ENCODE measurements at places on chromosomes 13 and 19. TPM values are rescaled to one million over a fixed set of nuclear protein-coding genes. Genes with fewer than 3 reads are reported as not detected.

DNA sequence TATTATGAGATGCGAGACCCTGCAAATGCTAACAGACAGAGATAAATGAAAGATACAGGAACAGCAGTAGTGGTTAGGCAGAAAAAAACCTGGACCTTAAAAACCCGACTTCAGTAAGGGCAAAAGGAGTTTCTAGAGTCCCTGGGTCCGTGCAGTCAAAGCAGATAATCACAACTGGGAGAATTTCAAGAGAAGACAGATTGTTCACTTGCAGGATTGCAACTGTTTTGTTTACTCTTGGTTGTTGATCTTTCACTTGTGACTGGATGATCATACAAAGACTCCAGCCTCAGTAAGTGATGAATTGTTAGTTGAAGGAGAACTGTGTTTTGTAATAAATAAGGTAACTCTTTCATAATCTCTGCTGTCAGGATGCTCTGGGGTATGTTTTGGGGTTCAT, 135.1 kb downstream of the GPC6 start:
- no peak overlapping the region for H3K4me3 ChIP-seq
- H3K27ac ChIP-seq = no peak overlapping the region
- no peak for DNase-seq
- no peaks in the 10 kb centered on the region for H3K36me3 ChIP-seq

DNA sequence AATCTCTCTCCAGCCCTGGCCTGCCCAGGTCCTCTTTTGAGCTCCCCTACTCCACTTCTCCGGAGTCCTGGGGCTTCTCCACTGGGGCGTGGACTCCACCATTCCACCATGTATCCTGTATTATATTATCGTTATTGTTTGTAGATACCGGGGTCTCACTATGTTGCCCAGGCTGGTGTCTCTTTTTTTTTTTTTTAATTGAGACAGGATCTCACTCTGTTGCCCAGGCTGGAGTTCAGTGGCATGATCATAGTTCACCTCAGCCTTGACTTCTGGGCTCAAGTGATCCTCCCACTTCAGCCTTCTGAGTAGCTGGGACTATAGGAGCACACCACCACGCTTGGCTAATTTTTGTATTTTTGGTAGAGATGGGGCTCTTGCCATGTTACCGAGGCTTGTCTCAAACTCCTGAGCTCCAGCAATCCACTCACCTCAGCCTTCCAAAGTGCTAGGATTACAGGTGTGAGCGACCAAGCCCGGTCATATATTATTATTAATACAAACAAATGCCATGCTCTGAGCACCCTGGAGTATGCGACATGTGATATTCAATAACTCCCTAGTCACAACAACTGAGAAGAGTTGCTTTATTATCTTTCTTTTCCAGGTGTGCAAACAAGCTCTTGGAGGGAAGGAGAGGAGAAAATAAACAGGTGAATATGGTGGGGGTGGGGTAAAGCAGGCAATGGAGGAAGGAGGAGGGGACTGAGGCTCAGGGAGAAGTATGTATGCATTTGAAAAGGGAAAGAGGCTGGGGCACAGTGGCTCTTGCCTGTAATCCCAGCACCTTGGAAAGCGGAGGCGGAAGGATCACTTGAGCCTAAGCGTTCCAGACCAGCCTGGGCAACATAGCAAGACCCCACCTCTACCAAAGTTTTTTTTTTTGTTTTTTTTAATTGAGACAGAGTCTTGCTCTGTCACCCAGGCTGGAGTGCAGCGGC, 2.8 kb upstream of the CERS4 start:
- no peak overlapping the region for H3K4me3 ChIP-seq
- no peak for DNase-seq
- peaks cover 3% of the 10 kb centered on the region for H3K4me1 ChIP-seq
- no peak overlapping the region for H3K27ac ChIP-seq

- no peaks in the 10 kb centered on the region for H3K4me1 ChIP-seq
- DNase-seq = no peak
- peaks cover 2% of the 10 kb centered on the region for H3K27me3 ChIP-seq
- H3K4me3 ChIP-seq = no peak overlapping the region
- H3K27ac ChIP-seq = no peak overlapping the region
- no peaks in the 10 kb centered on the region for H3K36me3 ChIP-seq
These were observed 4.8 kb upstream of the FBXO27 start for GRCh38 chr19:39037194-39037593.

ZNF578 gene
- total RNA-seq = 4.1 TPM

GRCh38 chr19:58500242-58500641, 11.6 kb downstream of the SLC27A5 start:
- peaks cover 16% of the 10 kb centered on the region for H3K27me3 ChIP-seq
- H3K4me1 ChIP-seq = peaks cover 6% of the 10 kb centered on the region
- peaks cover 7% of the 10 kb centered on the region for H3K36me3 ChIP-seq
- no peak for DNase-seq
- peak overlapping the region; percentile 96 for H3K4me3 ChIP-seq

GRCh38 chr19:48190288-48190884, 19.9 kb downstream of the ZSWIM9 start:
- DNase-seq = peak; percentile 41
- no peak overlapping the region for H3K27ac ChIP-seq
- H3K4me3 ChIP-seq = no peak overlapping the region
- peaks cover 3% of the 10 kb centered on the region for H3K27me3 ChIP-seq
- peaks cover 4% of the 10 kb centered on the region for H3K4me1 ChIP-seq

DNA sequence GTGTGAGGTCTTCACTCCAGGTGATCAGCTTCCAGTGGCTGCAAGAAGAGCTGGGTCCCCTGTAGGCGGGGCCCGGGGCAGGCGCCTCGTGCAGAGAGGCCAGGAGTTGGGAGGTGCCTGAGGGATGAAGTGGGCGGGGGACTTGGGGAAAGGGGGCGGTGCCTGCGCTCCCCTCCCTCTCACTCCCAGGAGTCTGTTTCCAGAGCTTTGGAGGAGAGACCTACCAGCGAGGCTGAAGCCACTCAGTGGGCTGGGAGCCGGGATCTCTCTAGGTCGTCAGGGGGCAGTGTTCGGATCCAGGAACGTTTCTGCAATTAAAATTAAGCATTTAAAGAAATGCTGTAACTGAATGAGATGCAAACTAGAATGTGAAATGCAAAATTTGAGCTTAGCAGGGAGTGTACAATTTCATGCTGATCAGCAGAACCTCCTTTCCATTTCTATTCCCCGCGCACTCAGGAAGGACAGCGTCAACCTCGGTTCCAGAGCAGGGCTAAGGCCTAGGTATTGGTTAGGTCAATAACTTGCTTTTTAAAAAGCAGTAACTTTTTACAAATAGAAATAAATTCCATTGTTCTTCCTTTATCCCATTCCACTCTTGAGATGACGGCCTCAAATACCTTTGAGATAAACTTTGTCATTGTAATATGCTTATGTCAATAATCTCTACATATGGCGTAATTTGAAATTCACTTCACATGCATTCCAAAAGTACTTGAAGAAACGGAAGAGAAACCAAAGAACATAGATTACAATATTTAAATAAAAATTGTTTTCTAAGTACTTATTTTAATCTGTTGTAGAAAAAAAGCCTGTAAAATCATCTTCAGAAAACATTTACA, 11.6 kb downstream of the ZNF160 start:
- DNase-seq = no peak
- H3K27ac ChIP-seq = peak overlapping the region; percentile 28
- H3K36me3 ChIP-seq = peaks cover 4% of the 10 kb centered on the region
- H3K4me1 ChIP-seq = peaks cover 21% of the 10 kb centered on the region

- no peak overlapping the region for H3K4me3 ChIP-seq
- H3K27me3 ChIP-seq = peaks cover 8% of the 10 kb centered on the region
- H3K36me3 ChIP-seq = no peaks in the 10 kb centered on the region
- H3K4me1 ChIP-seq = peaks cover 3% of the 10 kb centered on the region
These were observed 5.2 kb upstream of the CDC16 start for GRCh38 chr13:114229506-114229905.

GRCh38 chr13:112952759-112953551, 16.1 kb upstream of the MCF2L start:
- H3K27me3 ChIP-seq = peaks cover 2% of the 10 kb centered on the region
- H3K27ac ChIP-seq = no peak overlapping the region
- H3K36me3 ChIP-seq = no peaks in the 10 kb centered on the region

DNA sequence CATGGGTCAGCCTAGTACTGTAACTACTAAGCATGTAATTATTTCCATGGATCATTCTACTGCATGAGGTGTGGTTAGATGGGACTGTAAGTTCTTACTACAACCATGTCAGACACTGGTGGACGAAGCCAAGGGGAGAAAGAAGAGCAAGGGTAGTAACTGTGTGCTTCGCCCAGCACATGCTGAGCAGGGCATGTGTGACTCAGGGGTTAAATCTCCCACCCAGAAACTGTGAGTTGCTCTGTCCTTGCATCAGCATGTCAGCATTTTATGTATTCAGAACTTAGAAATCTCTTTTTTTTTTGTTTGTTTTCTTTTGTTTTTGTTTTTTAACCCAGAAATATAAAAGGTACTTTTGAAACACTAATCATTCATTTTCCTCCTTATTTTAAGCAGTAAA, 436.6 kb upstream of the KLF12 start:
- H3K27me3 ChIP-seq = no peaks in the 10 kb centered on the region
- H3K4me3 ChIP-seq = no peak overlapping the region
- DNase-seq = no peak
- no peak overlapping the region for H3K27ac ChIP-seq

GRCh38 chr19:13483215-13483614, 23.1 kb downstream of the CACNA1A start:
- DNase-seq = no peak
- H3K36me3 ChIP-seq = peaks cover 18% of the 10 kb centered on the region
- H3K4me1 ChIP-seq = peaks cover 1% of the 10 kb centered on the region
- no peak overlapping the region for H3K27ac ChIP-seq

DNA sequence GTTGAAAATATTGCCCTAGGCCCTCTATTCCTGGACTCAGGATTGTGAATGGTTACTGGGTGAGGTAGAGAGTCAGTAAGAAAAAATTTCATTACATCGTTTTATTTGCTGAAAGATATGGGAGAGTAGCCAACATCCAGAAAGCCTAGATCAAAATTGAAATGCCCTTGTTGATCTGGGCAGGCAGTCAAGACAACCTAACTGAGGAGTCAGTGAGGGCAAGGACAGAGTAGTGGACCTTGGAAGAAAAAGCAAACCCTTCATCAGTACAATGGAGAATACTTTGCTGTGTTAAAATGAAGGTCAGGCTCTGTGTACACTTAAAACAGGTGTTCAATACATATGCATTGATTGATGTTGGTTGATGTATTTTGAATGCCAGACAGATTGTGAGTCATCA, 576.7 kb downstream of the OLFM4 start:
- H3K27me3 ChIP-seq = peaks cover 4% of the 10 kb centered on the region
- DNase-seq = no peak
- H3K4me3 ChIP-seq = no peak overlapping the region
- H3K4me1 ChIP-seq = peaks cover 21% of the 10 kb centered on the region
- H3K27ac ChIP-seq = no peak overlapping the region

DNA sequence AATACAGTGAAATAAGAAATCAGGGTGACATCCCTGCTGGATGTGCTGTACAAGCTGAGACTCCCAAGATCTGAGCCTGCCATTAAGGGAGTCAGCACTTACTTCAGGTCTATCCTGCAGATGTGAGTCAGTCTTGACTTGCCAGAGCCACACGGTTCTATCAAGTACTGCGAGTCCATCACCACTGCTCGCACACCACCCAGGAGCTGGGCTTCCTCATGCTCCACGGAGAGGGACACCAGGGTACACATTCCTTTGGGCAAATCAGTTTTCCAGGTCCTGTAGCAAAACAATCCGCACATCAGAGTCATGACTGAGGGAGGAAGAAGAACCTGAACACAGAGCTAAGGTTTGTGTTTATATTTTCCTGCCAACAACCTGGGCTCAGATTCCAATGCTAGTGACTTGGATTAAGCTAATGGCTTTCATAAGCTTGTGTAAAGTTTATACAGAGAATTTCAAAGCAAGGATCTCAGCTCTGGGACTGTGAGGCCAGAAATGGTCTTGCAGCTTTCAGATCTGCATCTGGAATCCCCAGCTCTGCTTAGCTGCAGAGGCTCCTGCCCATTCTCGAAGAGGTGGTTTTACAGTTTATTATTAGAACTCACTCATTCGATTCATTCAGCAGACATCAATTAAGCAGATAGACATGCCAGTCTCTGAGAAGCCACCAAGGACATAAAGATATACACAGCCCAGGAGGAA, 90.6 kb downstream of the KL start:
- DNase-seq = no peak
- H3K27ac ChIP-seq = no peak overlapping the region
- peaks cover 12% of the 10 kb centered on the region for H3K36me3 ChIP-seq
- no peaks in the 10 kb centered on the region for H3K27me3 ChIP-seq
- H3K4me3 ChIP-seq = no peak overlapping the region

DNA sequence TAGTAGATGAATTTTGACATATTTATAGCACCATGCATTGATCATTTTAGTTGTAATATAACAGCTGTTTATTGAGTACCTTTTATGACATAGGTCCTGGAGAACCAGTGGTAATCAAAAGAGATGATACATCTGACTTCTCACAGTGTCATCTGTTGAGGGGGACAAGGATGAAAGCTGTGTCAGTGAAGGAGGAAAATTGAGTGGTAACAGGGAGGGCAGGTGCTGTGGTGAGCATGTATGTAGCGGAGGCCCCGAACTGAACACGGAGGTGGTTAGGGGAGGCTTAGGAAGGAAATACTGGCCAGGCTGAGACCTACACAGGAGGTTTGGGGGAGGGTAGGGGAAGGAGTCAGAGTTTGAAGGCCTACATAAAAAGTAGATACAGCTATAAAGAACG, 199.7 kb downstream of the GGACT start:
- no peaks in the 10 kb centered on the region for H3K27me3 ChIP-seq
- no peak overlapping the region for H3K4me3 ChIP-seq
- no peak for DNase-seq
- peaks cover 3% of the 10 kb centered on the region for H3K4me1 ChIP-seq
- H3K36me3 ChIP-seq = no peaks in the 10 kb centered on the region
- H3K27ac ChIP-seq = no peak overlapping the region

DNA sequence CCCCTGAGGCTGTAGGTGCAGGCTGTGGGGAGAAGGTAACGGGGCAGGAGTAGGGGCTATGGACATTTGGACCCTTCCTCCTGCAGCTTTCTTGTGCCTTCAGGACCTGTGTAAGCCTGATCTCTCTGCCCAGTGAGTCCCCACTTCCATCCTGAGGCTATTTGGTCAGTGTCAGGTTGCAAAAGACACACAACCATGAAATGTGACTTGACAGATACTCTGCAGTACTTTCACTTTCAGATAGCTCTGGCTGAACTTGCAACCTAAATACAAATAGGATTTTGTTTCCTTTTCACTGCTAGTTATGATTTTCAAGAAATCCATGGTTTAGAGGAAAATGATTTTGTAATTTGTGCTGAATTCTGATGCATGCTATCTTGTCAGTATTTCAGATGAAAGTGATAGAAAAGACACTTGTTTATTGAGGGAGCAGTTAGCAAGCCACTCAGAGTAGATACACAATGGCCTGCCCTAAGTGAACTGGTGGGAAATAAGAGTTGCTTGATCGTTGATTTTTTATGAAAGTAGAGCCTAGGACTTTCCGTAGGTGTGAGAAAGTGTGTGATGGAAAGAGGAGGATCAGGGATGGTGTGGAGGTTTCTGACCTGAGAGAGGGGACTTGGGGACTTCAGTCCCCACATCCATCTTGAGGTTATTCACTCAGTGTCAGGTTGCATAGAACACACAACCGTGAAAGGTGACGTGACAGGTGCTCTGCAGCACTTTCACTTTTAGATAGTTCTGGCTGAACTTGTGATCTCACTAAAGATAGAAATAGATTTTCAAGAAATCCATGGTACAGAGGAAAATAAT, 18.1 kb upstream of the EID2 start:
- H3K4me1 ChIP-seq = no peaks in the 10 kb centered on the region
- H3K4me3 ChIP-seq = no peak overlapping the region
- no peak for DNase-seq
- peaks cover 3% of the 10 kb centered on the region for H3K27me3 ChIP-seq
- H3K36me3 ChIP-seq = no peaks in the 10 kb centered on the region
- no peak overlapping the region for H3K27ac ChIP-seq
